Muscle of back (tissue), 13 donors: ENCODE measurements at places on chromosomes 7 and 10. TPM values are rescaled to one million over a fixed set of nuclear protein-coding genes. Genes with fewer than 3 reads are reported as not detected.

DNA sequence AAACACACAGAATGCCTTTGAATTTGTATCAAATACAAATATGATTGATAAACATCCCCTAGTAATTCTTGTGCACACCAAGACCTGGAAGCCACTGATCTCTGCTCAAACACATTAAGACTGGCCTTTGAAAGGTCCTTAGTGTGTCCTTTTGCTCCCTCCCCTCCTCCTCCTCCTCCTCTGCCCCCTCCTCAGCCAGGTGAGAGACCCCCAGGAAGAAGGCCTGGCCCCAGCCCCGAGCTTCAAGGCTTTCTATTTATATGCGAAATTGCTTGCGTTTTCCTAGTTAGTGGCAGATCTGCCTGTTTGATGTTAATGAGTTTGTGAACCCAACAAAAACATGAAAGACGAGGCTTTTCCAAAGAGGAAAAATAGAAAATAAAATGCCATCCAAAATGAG, 63.6 kb upstream of the TCF7L2 start:
- DNase-seq, result no peak

GRCh38 chr10:7649673-7650300, 17.0 kb downstream of the ITIH5 start:
- DNase-seq, result no peak

Gene MMD2
- not detected for polyA plus RNA-seq

Gene FAM25G
- not detected for polyA plus RNA-seq

GRCh38 chr7:146713934-146714333, 597.3 kb downstream of the CNTNAP2 start:
- DNase-seq, result no peak

- DNase-seq, result no peak
Measured at GRCh38 chr10:68301301-68301700, 30.6 kb upstream of the HNRNPH3 start.

GRCh38 chr7:112571852-112572607, 91.2 kb downstream of the LSMEM1 start:
- DNase-seq, result no peak

Gene TMEM236
- 0.43 TPM for polyA plus RNA-seq

Gene OIT3
- polyA plus RNA-seq, result 8.2 TPM

GRCh38 chr7:1101563-1102431, 13.9 kb downstream of the GPER1 start:
- no peak for DNase-seq

DNA sequence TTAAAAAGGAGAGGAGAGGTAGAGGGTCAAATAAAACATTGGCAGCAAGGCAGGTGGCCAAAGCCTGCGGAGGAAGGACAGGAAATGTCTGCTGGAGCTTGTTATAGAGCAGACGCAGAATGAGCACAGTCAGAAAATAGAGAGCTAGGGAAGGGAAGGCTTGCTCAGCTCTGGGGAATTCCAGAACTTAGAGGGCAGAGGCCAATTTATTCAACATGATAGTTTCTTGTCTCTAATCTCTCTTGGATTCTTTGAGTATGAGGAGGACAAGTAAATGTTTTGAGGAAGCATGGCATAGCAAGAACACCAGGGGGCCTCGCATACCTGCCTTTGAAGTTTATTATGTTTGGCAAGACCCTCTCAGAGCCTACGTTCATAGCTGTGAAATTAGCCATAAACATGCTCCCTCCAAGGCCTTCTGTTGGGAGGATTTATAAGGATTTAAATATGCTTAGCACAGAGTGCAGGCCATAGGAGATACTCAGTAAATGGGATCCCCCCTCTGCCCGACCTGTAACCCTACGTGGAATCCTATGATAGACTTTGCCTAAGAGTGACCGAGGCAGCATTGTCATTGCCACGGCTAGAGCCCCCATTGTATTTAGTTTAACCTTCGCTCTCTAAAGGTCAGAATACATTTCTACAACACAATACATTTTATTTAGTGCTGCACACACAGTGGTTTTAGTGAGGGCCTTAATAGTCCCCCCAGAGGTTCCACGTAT, 293.9 kb downstream of the CCDC3 start:
- DNase-seq, result peak; percentile 76

- no peak for DNase-seq
Measured at GRCh38 chr7:2460188-2460587, 16.0 kb downstream of the GRIFIN start.

Gene CALCR
- 6.7 TPM for polyA plus RNA-seq

GRCh38 chr10:120387326-120387725, 69.7 kb upstream of the PLPP4 start:
- DNase-seq, result no peak

- no peak for DNase-seq
Measured at GRCh38 chr7:129569811-129570215, 41.7 kb upstream of the NRF1 start.

Gene DMBT1
- not detected for polyA plus RNA-seq

DNA sequence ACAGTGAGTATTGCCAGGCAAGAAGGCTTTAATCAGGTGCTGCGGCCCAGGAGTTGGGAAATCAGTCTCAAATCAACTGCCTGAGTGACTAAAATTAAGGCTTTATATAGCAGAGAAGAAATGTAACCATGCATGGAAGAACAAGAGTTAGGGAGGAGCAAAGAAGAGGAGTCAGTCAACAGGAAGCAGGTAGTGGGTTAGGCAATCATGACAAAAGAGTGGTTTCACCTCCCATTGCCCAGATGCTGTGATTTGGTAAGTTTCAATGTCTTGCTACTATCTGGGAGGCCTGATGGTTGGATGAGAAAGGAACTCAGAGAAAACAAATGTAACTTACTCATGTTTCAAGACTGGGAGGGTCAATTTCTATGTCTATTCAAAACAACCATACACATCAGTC, 998.3 kb downstream of the GATA3 start:
- no peak for DNase-seq

- DNase-seq, result no peak
Measured at GRCh38 chr7:148700661-148701064, 2.0 kb downstream of the CUL1 start.

Gene SEMA3A
- 25.2 TPM for polyA plus RNA-seq

DNA sequence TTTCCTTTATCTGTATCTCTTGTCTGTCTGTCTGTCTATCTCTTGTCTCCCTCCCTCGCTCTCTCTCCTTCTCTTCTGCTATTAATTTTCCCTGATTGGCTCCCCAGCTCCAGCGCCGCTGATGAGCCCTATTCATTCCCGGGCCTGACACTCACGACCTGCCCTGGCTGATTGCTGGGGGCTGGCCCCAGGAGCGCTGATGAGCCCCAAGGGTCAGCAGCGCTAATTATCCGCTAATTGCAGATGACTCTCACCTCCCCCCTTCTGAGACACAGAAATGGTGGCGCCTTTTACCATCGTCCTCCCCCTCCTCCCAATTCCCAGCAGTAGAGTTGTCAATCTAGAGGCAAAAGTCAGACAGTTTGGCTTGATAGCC, 1.3 kb upstream of the GBX1 start:
- DNase-seq, result no peak

DNA sequence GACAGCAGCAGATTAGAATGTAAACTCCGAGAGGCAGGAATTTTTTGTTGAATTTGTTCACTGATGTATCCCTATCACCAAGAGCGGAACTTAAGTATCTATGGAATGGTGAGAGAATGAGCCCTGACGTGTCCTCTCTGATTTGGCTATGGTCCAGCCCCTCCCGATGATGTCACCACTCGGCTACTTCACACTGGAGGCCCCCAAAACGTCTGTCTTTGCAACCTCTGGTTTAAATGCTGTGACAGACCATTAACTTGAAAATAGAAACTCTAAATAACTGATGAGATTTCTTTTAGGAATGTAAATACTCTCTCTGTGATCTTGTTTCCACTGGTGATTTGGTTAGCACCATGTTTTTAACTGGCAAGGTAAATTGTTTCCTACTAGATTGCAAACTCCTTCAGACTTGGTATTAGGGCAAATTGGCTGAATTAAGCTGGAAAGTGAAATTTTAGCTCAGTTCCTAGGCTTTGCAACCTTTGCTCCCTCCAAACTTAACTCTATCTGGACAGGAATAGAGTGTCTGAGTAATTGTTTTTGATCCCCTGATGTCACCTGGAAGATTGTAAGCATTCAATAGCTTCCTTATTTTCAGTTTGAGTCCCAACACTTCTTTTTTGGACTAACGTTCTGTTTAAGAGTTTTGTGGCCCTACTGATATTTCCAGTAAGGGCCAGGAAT, 19.1 kb downstream of the SLC16A12 start:
- DNase-seq, result peak; percentile 81

GRCh38 chr10:35226507-35226906, 99.9 kb downstream of the CREM start:
- DNase-seq, result no peak

- no peak for DNase-seq
Measured at GRCh38 chr10:33664070-33664469, 329.6 kb upstream of the NRP1 start.

DNA sequence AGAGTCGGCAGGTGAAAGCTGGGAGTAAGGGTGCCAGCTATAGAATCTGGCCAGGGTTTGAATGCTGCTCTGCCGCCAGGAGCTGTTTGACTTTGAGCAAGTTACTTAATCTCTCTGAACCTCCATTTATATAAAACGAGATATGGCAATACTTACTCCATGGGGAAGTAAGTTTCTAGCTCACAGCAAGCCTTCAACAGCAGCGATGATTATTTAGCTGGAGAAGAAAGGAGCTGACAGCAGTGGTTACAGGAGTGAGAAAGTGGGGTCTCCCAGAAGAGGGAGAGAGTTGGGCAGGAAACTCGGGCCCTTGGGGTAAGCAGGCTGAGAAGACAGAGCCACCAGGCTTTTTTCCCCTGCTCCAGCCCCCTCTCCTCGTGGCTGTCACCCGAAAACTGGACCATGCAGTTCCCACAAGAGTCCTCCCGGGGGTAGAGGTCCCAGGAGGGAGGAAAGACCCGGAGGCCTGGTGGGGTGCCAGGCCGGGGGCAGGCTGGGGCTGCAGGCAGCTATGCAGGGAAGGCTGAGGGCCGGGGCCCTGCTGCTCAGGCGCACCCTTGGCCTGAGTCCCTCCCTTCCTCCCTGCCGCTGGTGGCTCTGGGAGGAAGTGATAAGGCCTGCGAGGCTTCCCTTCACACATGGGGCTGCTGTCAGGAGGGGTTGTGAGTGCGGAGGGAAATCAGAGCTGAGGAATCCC, 3.5 kb downstream of the NOS3 start:
- no peak for DNase-seq

Gene EBLN1
- not detected for polyA plus RNA-seq

DNA sequence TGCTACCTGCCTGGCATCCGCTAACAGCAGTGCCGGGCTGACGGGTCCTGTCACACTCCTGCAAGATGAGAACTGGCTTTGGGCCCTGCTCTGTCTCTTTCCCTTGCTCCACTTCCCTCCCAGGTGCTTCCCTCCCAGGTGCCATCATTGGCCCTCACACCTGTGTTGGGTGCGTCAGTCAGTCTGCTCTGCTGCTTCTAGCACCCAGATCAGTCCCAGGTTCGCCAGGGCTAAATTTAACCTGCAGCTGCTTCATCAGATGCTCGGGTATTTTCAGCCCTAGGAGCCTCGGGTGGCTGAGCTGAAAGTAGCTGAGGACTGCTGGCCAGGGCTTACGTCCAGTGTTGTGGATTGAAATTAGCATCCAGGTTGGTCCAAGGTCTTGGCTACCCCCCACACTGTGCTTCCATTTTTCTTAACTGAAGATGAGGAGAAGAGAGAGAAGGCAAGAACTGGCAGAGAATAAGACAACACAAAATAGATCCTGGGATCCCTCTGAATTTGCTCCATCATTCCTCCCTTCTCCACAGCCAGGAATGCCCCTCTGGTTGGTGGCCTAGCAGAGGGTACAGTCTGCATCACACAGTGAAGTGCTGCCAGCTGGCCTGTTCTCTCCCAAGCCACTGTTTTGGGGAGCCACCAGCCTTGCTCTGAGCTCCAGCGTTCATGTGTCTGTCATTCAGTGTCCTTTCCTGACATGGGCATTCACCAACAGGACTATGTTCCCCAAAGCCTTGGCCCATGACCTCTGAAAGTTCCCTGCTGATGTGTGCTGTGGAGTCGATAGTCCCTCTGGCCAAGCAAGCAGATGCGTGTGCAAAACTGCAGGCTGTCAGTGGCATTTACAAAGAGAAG, 65.9 kb upstream of the SYPL1 start:
- no peak for DNase-seq

Gene INSYN2A
- 0.90 TPM for polyA plus RNA-seq

GRCh38 chr7:137880432-137880831, 33.7 kb upstream of the DGKI start:
- no peak for DNase-seq

- no peak for DNase-seq
Measured at GRCh38 chr7:97873606-97874005, 1.4 kb upstream of the ASNS start.

Gene CALN1
- polyA plus RNA-seq, result 1.2 TPM

GRCh38 chr10:37535459-37536246, 321.8 kb downstream of the ZNF248 start:
- DNase-seq, result no peak

DNA sequence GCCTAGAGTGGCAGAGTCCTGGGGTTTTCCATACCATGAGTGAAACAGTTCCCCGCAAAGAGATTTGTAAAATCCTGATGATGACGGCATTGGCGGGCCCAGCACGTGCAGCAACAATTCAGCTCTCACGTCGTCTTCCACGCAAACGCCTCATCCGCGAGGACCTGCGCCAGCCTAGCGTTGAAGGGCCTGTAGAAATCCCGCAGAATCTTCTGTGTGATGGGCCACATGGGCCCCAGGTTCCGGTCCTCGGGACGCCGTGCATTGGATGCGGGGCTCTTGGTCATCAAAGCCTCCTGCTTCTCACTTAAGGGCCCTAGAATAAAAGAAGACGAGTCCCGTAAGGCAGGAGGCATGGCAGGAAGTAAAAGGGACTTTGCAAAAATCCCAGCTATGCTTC, 83.4 kb downstream of the CHST15 start:
- DNase-seq, result no peak

DNA sequence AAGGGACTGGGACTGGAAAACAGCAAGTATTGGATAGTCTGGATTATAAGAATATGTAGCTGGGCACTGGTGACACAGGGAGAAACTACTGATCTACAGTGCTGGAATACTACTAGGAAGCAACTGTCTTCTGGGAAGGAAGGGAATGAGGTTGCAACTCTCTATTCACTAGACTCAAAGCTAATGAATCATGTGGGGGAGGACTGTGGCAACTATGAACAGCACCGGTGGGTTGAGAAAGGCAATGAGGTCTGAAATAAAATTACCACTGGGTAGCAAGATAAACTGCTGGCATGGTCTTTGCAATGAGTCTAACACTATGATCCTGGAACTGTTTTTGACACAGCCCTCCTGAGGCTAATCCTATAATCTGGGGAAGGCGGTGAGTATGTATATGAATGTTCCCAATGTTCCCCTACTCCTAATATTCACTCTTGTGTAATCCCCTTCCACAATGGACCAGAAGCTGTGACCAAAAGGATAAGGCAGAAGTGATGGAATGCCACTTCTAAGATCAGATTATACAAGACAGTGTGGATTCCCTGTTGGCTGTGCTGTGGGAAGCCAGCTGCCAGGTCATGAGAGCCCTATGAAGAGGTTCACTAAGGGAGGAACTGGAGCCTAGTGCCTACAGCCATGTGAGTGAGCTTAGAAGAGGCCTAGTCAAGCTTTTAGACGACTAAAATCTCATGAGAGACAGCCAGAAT, 101.3 kb upstream of the DNAJB12 start:
- no peak for DNase-seq

DNA sequence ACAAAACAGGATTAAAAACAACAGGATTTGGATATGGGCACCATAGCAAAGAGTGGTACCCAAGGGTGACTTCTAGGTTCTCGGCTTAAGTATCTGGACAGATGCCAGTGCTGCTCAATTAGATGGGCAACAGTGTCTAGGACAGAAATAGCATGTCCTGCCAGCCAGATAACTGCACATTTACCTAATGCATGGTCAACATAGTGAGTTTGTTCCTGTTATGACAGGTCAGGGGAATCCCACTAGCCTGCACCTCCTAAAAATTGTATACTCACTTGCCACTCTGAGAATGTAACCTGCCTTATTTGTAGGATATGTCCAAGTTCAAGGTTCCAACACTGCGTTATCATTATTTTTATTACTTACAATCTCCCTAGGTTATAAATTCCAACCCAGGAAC, 471.7 kb downstream of the GRM8 start:
- no peak for DNase-seq
